Adrenal gland (tissue), 19 donors: ENCODE measurements at places on chromosomes 5 and 9. TPM values are rescaled to one million over a fixed set of nuclear protein-coding genes. Genes with fewer than 3 reads are reported as not detected.

GRCh38 chr5:142382186-142382585 is 57.4 kb upstream of the SPRY4 start:
- no peaks in the 10 kb centered on the region for H3K36me3 ChIP-seq
- no peak overlapping the region for H3K4me3 ChIP-seq
- H3K27me3 ChIP-seq: no peaks in the 10 kb centered on the region
- DNase-seq: no peak
- H3K4me1 ChIP-seq: no peaks in the 10 kb centered on the region

- no peak overlapping the region for H3K27ac ChIP-seq
- H3K36me3 ChIP-seq: no peaks in the 10 kb centered on the region
- no peak overlapping the region for H3K4me3 ChIP-seq
- H3K27me3 ChIP-seq: no peaks in the 10 kb centered on the region
- DNase-seq: no peak
Measured at GRCh38 chr5:34475249-34475966, 180.7 kb upstream of the RAI14 start.

DNA sequence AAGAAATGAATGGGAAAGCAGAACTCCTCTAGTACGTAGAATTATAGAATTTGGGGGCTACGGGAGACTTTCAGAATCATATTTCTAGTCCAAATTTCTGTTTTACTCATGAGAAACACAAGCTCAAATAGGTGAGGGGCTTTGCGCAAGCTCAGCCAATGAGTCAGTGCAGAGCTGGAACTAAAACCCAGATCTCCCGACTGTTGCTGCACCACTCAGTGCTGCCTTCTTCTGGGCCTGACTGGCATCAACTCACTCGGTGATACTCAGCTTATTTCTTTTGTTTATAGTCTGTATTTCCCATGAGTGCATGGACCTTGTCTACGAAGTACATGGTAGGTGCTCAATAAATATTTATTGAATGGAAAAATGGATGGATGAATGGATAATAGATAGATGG is 280.2 kb downstream of the CDK5RAP2 start:
- H3K36me3 ChIP-seq: no peaks in the 10 kb centered on the region
- DNase-seq: no peak
- no peaks in the 10 kb centered on the region for H3K27me3 ChIP-seq
- H3K4me1 ChIP-seq: no peaks in the 10 kb centered on the region

GRCh38 chr9:126000731-126001580 is 253.8 kb downstream of the PBX3 start:
- H3K27me3 ChIP-seq: no peaks in the 10 kb centered on the region
- no peak for DNase-seq
- no peak overlapping the region for H3K27ac ChIP-seq
- no peaks in the 10 kb centered on the region for H3K36me3 ChIP-seq

DNA sequence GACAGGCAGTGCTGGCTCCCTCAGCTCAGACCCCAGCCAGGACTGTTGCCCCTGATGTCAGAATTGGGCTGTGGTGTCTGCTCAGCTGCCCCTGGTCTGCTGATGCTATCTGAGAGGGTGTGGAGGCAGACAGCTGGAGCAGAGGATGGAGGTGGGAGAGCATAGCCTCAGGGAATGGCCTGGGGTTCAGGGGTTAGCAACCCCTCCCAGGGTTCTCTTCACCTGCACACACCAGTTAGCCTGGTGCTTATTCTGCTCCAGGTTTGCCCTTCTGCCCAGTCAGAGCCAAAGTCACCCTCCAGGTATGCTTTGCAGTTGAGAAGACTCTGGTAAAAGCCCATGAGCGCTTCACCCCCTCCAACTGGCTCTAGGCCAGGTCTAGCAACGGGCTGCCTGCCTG is 109.8 kb downstream of the SAXO1 start:
- no peaks in the 10 kb centered on the region for H3K4me1 ChIP-seq
- DNase-seq: no peak
- no peaks in the 10 kb centered on the region for H3K36me3 ChIP-seq
- no peak overlapping the region for H3K4me3 ChIP-seq

DNA sequence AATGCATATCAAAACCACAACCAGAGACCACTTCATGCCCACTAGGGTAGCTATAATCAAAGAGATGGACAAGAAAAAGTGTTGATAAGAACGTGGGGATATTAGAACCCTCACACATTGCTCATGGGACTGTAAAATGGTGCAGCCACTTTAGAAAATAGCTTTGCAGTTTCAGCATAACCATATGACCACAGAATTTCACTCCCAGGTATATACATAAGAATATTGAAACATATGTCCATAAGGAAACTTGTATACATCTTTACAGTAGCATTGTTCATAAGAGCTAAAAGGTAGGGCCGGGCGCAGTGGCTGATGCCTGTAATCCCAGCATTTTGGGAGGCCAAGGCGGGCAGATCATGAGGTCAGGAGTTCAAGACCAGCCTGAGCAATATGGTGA is 56.4 kb downstream of the S1PR3 start:
- no peaks in the 10 kb centered on the region for H3K27me3 ChIP-seq
- no peaks in the 10 kb centered on the region for H3K4me1 ChIP-seq
- no peak overlapping the region for H3K4me3 ChIP-seq
- no peaks in the 10 kb centered on the region for H3K36me3 ChIP-seq
- no peak overlapping the region for H3K27ac ChIP-seq

DNA sequence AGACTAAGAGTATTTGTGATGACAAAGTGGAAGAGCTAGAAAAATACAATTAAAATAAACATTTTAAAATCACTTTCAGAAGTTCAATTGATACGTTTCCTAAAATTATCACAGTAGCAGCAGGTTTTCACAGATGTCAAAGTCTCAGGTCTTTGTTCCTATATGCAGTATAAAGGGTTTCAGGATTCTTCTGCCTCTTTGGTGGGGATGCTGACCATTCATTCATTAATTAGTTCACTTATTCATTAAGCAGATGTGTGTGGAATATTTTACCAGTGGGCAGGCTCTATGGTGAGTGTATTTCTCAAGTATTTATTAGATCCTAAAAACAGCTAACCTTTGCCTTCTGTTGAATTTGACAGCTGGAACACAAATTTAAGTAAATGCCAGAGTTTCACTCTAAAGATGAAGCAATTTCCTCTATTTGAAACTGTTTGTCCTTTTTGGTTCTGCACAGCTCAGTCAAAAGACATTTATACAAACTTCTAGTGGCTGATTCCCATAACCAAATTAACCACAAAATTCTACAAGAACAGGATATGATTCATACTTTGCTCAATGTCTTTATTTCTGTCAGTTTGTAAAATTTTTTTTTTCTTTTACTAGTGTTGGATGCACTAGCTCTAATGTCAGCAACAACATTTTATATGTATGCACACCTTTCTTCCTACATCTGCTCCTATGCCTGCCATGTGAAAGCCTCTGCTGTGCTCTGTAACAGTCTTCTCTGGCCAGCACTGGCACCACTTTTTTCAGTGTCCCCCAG is 75.9 kb upstream of the PRR16 start:
- H3K4me3 ChIP-seq: no peak overlapping the region
- peaks cover 7% of the 10 kb centered on the region for H3K4me1 ChIP-seq
- H3K27me3 ChIP-seq: no peaks in the 10 kb centered on the region
- no peak for DNase-seq
- no peak overlapping the region for H3K27ac ChIP-seq
- no peaks in the 10 kb centered on the region for H3K36me3 ChIP-seq

Gene TAL2
- not detected for total RNA-seq

Gene EGFLAM
- total RNA-seq: 8.9 TPM
